Stimulated activated CD8-positive, alpha-beta memory T cell treated with anti-CD3 and anti-CD28 coated beads, Interleukin-15, amount 100 ng/mL, for 48 hours (primary cell): ENCODE measurements at places on chromosomes 5 and 9.

DNA sequence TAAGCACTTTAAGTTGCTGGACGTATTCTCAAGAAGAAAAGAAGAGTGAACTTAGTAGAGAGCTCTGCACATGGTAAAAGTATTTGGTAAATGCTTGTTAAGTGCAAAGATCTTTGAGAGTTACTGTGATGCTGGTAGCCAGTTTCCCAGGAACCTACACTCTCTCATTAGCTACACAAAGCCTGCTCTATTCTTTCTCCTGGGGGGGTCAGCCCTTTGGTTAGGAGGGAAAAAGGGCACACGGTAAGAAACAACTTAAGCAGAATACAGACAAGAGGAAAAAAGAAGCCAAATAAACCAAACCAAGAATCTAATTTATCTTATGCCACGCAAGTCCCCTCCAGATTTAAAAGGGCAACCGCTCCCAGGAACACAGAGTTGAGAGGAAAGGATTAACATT, 1100.1 kb upstream of the CDH10 start:
- DNase-seq, result no peak

GRCh38 chr5:177249761-177250537, 53.6 kb downstream of the RAB24 start:
- DNase-seq, result no peak

- DNase-seq, result no peak
These were observed 109.5 kb downstream of the SMIM23 start for GRCh38 chr5:171895081-171895480.

DNA sequence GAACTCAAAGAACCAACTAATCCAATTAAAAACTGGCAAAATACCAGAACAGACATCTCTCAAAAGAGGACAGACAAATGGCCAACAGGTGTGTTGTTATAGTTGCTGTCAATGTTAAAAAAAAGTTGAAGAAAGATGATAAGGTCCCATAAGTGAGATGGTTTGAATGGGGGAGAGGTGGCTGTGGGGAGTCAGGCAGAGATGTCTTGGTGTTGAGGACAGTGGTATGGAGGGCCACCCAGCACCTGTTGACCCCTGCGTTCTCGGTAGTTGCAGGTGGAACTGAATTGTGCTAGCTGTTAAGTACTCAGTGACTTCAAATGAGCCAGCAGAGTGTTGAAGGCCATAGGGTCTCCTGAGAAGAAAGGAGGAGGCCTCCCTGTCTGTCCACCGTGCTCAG, 55.9 kb upstream of the PITX1 start:
- no peak for DNase-seq

DNA sequence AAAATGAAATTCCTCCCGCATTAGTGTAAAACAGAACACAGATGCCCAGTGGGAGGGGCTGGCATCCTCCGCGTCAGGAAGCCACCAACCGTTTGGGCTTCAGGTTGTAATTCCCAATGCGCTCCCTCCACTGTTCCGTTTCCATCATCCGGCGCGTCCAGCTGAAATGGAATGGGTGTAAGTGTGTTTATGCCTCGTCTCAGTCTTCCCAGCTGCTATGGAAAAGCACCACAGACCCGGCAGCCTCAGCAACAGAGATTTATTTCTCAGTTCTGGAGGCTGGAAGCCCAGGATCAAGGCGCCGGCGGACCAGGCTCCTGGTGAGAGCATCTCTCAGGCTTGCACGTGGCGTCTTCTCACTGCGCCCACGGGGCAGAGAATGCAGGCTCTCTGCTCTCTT, 20.4 kb downstream of the KCNT1 start:
- DNase-seq, result no peak

DNA sequence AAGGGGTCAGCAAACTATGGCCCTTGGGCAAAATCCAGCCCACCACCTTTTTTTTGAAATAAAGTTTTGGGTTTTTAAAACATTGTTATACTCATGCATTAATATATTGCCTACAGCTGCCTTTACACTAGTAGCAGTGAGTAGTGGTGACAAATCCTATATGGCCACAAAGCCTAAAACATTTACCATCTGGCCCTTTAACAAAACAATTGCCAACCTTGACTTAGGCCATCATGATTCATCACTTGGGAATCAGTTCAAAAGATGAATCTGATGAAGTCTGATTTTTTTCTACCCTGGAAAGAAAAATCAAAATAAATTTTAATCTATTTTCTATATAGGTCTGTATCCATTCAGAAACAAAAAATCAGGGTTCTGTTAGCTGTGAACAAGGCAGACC, 484.9 kb downstream of the BNC2 start:
- no peak for DNase-seq

DNA sequence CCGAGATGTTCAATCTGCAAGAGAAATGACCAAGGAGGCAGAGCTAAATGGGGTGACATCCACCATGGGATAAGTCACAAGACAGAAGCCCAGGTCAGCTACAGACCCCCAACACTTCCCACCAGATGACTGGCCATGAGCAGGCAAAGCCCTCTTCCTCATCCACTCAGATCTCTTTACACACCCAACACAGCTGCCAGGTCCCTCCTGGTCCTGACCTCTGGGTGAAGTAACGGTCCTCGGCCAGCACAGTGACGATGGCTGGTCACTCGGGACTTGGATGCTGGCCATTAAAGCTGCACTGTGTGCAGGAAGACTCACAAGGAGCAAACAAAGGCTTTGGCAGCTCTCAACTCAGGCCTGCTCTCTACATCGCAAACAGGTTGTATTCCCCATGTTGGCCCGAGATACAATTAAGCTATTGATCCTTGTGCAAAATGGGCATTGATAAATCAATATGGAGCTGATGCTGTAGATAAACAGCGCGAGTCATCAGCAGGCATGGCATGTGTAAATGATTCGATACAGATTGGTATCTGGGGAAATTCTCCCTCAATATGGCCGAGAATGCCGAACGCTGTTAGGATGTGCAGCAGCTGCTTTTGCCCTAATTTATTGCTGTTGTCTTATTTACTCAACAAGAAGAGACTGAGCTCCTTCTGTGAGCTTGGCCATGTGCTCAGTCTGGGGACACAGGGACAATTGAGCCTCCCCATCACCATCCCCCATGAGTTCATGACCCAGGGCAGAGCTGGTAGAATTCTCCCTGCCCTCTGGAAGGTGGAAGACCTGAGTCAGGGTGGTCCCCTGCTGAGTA, 98.7 kb downstream of the C5orf15 start:
- DNase-seq, result no peak
